NCI-H1105 treated with DMSO at 0.1 percent for 48 hours (cell line): ENCODE measurements at places on chromosomes 12 and 14.

DNA sequence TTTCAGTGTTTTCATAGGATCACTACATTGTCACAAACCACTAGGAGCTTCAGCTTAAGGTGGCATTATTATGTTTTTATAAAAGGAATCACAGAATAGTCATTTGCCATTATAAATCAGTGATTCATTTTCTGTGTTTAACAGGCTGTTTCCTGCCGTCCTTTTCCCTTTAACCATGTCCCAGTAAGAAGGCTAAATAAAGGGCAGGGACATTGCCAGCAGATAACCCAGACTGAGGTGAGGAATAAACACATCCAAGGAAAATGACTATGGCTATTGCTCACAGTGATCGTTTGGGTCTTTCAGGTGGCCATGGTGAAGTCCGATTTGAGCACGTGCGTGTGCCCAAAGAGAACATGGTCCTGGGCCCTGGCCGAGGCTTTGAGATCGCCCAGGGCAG is 17.9 kb upstream of the ALDH2 start:
- DNase-seq, result no peak

DNA sequence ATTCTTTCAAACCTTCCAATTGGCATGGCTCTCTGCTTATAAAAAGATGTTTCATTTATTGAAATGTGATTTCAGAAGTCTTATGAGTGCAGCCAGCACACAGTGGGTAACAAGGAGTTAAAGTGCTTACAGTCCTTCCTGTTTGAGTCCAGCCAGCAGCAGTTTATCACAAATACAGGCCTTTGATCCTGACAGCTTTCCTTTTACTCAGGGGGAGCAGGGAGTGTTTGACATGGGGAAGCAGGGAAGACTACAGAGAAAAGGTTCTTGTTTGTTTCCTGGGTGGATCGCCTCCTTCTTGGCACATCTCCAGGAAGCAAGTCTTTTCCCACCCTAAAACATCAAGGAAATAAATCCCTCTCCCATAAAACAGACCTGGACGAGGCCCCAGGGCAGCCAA is 216.1 kb downstream of the MSRB3 start:
- DNase-seq, result no peak

- peak; percentile 79 for DNase-seq
Observed at GRCh38 chr12:107536613-107537012, 149.0 kb upstream of the PWP1 start.

- no peak for DNase-seq
Observed at GRCh38 chr14:90508536-90509254, 111.9 kb downstream of the CALM1 start.

DNA sequence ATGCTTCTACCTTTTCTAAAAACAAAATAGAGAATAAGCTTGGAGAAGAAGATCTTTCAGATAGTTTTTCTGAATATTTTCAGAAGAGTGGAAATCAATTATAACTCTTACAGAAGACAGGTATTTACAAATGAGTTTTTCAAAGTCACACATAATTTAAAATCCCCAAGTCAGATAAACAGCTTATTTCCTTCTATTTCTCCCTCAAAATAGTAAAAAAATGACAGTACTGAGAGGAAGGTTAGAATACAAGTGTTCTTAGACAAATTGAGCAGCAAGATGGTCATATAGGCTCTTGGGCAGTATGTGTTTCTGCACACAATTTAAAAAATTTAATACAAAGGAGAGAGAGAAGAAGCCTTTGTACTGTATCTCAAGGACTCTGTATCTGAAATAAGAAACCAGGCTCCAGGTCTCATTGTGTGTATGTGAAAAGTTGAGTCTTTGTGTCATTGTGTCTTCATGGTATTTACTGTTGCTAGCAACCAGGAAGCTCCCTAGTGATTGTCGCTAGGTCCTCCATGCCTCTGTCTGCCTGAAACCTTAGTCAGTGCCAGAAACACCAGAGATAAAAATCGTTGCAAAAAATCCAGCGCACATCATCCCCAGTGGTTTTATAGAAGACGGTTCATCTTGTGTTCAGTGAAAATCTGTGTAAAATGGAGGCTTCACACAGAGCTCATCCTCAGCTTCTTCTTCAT is 12.9 kb upstream of the TUBA1A start:
- DNase-seq, result peak; percentile 38

- no peak for DNase-seq
Observed at GRCh38 chr14:47102472-47102871, 450.9 kb upstream of the RPL10L start.

DNA sequence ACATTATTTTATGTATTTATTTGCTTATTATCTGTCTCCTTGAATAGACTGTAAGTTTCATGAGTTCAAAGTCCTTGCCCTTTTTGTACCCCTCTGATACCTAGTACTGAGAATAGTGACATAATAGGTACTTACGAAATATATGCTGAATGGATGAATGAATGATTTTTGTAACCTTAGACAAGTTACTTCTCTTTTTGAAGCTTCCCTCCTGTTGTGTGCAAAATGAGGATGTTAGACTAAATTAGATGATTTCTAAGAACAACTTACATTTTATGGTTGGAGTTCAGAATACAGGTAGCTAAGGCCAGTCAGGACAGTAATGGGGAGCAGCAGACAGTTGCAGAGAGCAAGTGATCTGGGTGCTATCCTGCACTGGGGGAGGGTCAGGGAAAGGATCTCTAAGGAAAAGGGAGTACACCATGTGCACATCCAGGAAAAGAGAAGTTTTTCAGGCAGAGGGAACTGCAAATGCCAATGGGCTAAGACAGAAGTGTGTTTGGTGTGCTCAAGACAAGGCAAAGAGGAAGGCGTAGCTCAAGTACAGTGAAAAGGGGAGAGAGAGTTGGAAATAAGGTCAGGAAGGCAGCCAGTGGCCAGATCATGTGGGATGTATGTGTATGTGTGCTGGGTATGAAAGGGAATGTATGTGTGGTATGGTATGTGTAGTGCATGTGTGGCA is 59.4 kb upstream of the AMIGO2 start:
- DNase-seq, result no peak

DNA sequence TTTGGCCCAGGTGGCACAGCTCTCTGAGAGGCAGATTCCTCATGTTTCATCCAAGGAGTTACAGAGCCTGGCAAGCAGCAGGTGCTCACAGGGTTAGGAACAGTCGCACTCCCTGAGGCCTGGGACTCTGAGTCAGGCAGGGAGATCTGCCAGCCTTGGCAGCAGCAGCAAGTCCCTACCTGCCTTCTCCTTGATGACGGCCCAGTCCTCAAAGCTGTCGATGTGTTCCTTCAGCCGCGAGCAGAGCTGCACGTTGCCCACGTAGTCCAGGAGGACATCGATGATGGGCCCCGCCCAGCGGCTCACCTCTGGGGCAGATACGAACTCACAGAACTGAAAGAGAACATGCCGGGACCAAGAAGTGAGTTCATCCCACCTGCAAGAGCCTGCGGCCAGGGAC is 10.4 kb downstream of the FAM181A start:
- peak; percentile 77 for DNase-seq

DNA sequence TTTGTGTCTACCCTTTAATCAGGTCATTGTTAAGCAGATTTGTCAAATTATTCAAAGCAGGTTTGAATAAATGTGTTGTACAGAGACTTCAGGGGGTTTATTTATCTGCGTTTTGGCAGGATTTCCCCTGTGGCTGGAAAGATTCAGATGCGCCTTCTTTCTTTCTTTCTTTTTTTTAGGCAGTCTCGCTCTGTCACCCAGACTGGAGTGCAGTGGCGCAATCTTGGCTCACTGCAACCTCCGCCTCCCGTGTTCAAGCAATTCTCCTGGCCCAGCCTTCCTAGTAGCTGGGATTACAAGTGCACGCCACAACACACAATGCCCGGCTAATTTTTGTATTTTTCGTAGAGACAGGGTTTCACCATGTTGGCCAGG is 6.3 kb upstream of the NANOGNB start:
- DNase-seq, result no peak

GRCh38 chr12:32897281-32897610 is 669 bp upstream of the PKP2 start:
- peak; percentile 67 for DNase-seq

DNA sequence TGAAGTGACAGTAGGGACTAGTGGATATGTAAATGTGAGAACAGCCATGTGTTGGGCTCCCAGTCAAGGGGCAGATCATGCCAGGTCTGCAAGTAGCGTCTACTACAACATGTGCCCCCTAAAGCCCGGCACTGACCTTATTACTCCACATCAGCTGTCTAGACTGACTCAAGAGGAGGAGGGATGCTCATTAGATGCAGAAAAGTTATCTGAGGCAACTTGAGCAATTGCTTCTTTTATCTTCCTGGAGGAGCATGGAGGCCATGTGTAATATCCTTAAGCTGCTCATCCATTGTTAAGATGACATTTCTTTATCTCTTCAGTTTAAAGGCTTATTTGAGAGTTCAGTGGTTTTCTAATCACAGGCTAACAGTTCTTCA is 404.7 kb upstream of the FLRT2 start:
- DNase-seq, result no peak

DNA sequence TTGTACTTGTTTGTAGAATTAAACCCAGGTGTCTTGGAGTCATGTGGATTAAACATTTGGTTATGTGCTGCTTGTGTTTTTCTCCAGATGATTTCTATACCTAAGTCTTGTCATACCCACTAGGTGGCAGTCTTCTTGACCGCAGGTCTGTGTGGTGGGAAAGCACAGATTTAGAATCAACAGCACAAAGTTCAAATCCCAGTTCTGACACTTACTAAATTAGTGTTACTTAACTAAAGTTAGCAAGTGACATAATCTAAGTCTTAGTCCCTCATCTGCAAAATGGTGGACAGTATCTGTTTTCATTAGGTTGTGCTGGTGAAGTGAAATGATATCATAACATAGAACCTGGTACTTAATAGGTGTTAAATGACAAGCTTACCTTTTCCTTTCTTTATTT is 151.0 kb upstream of the ARHGAP5 start:
- DNase-seq, result peak; percentile 71

DNA sequence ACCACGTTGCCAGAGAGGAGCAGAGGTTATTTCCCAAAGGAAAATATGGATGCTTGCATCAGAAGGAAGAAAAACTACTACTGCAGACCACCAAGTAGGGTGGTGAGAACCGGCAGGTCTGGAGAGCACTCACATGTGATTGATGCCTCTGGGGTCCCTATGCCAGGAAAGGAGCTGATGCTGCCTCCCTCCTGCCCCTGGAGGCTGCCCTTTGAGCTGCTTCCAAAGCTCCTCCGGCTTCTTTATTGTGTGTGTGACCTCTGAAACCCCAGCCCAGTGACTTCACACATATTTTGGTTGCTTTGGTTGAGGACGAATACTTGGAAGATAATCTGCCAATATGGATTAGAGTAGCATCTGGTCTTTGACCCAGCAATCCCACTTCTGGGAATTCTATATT is 133.4 kb downstream of the AACS start:
- no peak for DNase-seq

DNA sequence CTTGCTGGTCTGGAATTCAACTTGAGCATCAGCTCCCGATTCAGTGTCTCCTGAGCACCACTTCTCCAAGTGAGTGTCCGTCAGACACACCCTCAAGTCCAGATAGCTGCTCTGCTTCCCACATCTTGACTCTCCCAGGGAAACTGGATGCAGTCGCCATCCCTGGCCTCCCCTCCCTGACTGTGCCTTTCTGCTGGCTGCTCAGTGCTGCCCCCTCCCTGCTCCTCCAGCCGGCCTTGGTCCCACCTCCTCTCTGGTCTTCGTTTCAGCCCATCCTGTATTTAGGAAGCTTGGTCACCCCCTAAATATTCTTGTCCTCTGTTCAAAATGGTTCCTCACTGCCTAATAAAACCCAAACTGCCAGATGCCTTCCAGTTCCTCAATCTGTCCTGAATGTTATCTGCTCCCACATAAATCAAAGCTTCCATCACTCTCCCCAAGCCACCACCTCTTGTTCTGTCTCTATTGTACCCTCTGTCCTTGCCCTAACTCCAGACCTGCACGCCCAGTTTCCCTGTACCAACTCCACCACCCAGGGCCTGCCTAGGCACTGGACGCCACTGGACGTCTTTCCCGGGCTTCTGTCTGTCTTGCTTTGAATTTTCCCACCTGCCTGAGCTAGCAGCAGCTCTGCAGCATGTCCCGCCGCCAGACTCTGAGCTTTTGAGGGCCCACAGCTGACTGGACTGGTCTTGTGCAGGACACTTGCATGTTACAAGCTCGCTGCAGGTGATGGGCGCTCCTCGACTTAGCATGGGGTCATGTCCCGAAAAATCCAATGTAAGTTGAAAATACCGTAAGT is 33.8 kb downstream of the CCDC92 start:
- no peak for DNase-seq

DNA sequence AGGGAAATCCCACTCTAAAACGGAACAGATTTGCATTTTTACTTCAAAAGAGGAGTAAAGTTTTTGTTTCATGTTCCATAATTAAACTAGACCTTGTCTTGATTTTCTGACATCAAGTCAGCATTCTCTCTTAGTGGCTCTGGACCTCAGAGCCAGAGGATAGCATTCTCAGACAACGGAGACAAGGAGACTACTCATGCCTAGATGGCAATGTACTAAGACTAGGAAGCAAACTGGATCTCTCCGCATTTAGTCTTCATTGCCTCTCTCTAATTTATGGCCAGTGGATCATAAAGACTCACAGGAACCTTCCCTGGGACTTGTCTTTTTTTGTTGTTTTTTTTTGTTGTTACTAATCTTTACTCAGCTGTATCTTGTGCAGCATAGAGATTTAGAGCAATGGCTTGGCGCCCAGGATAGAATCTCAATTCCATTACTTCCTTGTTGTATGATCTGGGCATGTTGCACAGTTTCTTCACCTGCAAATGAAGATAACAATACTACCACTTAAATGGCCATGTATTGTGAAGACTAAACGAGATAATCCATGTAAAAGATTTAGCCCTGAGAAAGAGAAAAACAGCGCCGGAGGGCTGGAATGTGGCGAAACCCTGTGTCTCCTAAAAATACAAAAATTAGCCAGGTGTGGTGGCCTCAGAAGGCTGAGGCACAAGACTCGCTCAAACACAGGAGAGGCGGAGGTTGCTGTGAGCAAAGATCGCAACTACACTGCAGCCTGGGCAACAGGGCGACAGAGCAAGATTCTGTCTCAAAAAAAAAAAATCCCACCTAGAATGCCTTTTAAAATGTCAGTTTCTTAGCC is 4.0 kb upstream of the GEMIN2 start:
- DNase-seq, result no peak

- no peak for DNase-seq
Observed at GRCh38 chr12:5807090-5807414, 138.0 kb downstream of the ANO2 start.

- DNase-seq, result peak; percentile 34
Observed at GRCh38 chr14:20632831-20633691, 8.4 kb downstream of the OR6S1 start.

DNA sequence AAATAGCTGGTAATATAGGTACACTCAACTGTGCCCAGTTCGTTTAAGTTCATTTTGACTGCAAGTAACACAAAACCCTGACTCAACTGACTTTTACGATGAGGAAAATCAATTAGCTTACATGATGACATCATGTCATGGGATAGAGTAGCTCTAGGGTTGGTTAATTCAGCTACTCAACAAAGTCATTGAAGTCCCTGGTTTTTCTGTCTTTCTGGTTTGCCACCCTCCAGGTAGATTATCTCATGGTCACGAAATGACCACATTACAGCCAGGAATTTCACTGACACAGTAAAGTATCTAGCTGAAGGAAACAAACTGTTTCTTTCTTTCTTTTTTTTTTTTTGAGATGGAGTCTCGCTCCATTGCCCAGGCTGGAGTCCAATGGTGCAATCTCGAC is 68.5 kb upstream of the FUT8 start:
- DNase-seq, result no peak

GRCh38 chr12:10716704-10717315 is 6.3 kb downstream of the YBX3 start:
- peak; percentile 61 for DNase-seq
